ENCODE measurements at places on chromosomes 2 and 18.

DNA sequence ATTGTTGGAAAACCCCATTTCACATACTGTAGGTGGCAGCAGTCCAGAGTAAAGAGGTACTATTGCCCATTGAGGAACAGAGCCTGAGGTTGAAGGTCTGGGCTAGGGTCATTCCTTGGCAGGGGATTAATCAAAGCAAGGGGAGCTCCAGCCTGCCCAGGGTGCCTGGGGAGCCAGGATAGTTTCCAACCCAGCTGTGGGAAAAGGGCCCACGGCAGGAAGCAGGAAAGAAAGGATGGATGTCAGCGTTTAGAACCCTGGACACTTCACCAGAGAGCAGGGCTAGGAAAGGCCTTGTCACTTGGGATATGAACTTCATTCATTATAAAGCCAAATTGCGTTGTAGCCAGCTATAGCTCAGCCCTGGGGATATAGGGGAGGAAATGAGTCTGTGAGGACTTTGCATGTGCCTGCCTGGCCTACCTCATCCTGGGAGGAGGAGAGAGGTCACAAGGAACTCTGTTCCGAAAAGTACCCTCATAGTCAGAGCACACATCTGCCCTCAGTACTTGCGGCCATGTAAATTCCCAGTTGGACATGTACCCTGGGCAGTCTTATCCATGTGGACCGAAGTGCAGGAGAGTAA, 140.2 kb upstream of the COPS8 start:
- no peak for DNase-seq

GRCh38 chr2:177556153-177556552, 163.6 kb downstream of the AGPS start:
- DNase-seq: no peak

GRCh38 chr2:42486145-42486906, 7.5 kb downstream of the KCNG3 start:
- no peak for DNase-seq

- no peak for DNase-seq
Observed at GRCh38 chr2:143429932-143430679, 300.9 kb downstream of the ARHGAP15 start.

- DNase-seq: no peak
Observed at GRCh38 chr2:226694586-226695284, 104.9 kb downstream of the IRS1 start.

DNA sequence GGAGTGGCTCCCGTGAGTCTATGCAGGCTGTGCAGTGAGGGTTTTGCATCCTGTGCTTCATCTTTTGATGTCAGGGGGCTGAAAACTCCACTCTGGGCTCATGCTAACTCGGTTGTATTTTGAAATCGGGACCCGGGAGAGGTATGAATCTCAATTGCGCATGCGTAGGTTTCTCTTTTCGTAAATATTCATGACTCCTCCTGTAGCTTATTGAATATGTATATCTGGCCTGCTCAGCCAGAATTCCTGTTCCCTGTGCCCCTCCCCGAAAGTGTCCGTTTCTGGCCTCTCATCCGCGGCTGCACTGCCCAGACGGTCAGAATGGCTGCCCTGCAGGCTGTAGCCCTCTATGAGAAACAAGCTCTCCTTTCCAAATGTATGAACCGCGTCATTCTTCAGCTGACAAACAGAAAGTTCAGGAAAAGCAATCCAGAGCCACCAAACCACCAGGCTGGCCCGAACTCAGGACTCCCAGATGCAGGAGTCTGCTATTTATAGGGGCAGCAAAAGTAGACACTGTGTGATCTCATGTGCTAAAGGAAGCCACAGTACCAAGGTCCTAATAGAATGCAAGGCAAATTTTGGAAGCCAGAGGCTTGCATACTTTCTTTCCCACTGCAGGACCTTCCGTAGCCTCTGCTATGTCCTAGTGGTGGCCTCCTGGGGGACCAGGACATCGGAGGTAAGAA, 41.7 kb downstream of the AKAIN1 start:
- no peak for DNase-seq

Measured in stimulated activated CD8-positive, alpha-beta memory T cell treated with anti-CD3 and anti-CD28 coated beads, Interleukin-7, amount 100 ng/mL, for 24 hours (primary cell).